ENCODE measurements at places on chromosomes 6 and 20.

- no peak for DNase-seq
Observed at GRCh38 chr20:57208198-57208597, 58.2 kb downstream of the BMP7 start.

DNA sequence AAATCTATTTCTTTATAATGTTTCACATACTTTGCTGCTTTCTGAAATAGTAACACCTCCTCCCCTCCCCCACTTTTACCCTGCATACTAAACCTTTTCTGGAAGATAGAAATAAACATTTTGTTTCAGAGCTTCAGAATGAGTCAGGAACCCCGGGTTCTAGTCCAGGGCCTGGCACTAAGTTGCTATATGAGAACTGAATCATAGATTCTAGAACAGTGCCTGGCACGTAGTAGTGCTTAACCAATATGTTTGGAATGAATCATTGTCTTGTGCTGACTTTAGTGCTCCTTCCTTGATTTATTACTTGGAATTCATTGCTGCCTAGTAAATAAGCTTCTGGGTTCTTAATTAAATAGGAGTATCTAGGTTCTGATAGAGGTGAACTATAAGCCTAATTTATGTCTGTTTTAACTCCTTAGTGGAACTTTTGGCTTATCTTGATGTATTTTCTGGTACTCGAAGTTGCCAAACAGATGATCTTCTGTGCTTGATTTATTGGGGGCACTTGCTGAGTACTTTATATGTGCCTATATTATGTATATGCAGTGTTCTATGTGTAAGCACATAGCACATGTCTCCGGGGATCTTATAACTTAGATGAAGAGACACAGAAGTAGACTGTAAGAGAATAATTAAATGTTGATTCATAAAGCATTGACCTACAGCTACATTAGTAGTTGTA is 18.6 kb downstream of the TAB2 start:
- DNase-seq = peak; percentile 55

DNA sequence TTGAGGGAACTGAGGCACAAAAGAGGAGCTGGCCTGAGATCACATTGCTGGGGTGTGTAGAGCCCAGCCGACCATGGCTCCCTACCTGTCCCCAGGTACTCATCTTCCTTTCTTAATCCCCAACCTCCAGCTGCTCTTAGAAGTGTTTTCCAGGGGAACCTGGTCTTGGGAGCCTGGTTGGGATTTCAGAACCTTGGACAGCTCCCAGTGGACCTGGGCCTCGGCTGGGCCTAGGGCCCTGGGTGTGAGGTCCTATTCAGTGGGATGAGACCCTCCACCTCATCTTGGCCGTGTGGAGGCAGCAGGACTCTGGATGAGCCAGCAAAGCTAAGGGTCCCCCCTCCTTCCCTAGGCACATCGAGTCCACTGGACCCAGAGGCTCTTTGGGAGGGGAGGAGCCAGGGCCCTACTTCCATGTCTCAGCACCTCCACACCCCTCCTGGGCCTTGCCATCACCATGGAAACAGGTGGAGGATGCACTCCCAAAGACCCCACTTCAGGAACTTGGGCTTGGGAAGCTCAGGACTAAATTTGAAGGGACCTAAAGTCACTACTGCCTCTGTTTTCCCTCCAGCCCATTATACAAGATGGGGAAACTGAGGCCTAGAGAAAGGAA is 38.5 kb downstream of the DLGAP4 start:
- peak; percentile 57 for DNase-seq

DNA sequence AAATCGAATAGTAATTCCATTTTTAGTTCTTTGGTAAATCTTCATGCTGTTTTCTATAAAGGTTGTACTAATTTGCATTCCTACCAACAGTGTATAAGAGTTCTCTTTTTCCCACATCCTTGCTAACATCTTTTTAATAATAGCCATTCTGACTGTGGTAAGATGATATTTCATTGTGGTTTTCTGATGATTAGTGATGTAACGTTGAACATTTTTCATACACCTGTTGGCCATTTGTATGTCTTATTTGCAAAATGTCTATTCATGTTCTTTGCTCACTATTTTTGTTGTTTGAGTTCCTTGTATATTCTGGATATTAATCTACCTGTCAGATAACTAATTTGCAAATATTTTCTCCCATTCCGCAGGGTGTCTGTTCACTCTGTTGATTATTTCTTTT is 64.5 kb downstream of the LIN28B start:
- no peak for DNase-seq

DNA sequence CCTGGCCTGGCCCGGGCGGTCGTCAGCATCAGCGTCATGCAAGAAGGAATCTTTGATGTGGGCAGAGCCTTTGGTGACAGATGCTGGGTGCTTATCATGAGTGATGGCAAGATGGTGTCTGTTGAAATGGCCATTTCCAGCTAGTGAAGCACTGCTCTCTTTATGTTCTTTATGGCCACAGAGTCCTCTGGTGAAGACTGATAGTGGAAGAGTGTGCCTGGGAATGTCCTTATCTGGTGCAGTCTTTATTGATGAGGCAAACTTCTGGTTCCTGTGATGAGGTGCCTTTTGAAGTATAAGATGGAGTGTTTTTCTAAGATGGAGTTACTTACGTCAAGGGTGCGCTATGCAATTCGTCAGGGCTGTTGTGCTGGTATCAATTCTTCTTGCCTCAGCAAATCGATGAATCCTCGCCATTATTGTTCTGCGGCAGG is 22.6 kb upstream of the CCR6 start:
- DNase-seq = no peak

GRCh38 chr20:11368499-11368898 is 549.2 kb upstream of the BTBD3 start:
- DNase-seq = no peak

GRCh38 chr6:44531442-44532015 is 144.0 kb downstream of the CDC5L start:
- DNase-seq = no peak

DNA sequence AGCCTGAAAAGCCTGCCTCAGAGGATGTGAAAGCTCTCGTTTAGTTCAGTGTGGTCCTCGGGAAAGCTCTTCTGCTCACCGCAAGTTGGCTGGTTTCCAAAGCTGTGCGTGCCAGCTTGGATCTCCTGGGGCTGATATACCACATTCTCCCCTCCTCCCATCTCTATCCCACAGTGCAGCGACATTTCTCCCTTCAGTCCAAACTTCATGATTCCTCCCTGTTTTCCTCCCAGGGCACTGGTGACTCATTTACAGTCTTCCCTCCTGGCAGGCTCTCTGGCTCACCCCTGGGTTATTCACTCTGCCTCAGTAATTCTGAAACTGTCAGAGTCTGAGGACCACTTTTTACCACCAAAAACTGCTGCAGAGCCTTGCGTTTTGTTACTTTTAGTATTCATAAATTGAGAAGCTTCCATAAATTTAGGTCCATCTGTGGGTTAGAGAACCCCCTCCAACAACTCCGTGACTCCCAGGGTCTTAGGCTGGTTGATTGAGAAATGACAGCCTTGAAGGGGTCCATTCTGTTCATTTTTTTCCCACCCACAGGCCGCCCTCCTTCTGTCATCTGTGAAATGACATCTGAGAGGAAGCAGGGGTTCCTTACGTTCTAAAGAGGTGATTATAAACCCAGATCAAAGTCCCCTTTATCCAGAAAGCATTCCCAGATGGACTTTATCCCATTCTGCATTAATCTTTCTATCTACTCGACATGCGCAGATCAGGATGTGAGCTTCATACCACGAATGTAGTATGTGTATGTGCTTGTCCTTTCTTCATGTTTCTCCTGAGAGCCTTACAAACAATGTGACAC is 6.1 kb downstream of the TRIM10 start:
- peak; percentile 97 for DNase-seq

DNA sequence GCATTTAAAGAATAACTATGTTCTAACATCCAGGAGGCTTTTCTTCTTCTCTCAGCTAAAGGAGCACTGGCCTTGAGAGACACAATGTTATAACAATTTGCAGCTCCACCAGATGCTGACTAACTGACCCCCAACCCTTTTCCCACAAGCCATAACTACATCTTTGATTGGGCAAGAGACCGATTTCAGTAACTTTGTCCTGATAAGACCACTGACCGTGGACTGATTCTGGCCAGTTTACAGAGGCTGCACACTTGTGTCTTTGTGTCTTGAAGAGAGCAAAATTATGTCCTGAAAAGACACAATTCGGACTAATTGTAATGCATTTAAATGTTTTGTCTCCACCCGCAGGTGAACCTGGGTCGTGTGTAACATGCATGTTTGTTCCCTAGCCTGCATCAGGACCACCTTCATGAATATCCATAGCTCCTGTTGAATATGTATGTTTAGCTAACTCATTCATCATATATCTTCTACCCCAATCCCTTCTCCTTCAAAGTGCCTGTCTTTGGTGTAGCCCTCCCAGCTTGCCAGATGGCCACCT is 22.3 kb downstream of the ABRACL start:
- no peak for DNase-seq

GRCh38 chr6:5506597-5506996 is 245.3 kb downstream of the FARS2 start:
- DNase-seq = no peak

DNA sequence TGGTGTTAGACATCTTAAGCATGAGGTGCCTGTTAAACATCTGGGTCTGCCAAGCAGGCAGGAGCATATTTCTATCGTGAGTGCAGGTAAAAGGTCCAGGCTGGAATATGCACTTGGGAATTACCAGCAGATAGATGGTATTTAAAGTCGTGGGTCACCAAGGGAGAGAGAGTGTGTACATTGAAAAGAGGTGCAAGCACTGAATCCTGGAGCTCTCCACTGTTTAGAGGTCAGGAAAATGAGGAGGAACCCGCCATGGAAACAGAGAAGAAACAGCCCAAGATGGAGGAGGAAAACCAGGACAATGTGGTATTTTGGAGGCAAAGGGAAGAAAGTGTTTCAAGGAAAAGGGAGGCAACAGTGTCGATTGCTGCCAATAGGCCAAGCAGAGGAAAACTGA is 46.4 kb downstream of the TNFRSF21 start:
- DNase-seq = no peak

DNA sequence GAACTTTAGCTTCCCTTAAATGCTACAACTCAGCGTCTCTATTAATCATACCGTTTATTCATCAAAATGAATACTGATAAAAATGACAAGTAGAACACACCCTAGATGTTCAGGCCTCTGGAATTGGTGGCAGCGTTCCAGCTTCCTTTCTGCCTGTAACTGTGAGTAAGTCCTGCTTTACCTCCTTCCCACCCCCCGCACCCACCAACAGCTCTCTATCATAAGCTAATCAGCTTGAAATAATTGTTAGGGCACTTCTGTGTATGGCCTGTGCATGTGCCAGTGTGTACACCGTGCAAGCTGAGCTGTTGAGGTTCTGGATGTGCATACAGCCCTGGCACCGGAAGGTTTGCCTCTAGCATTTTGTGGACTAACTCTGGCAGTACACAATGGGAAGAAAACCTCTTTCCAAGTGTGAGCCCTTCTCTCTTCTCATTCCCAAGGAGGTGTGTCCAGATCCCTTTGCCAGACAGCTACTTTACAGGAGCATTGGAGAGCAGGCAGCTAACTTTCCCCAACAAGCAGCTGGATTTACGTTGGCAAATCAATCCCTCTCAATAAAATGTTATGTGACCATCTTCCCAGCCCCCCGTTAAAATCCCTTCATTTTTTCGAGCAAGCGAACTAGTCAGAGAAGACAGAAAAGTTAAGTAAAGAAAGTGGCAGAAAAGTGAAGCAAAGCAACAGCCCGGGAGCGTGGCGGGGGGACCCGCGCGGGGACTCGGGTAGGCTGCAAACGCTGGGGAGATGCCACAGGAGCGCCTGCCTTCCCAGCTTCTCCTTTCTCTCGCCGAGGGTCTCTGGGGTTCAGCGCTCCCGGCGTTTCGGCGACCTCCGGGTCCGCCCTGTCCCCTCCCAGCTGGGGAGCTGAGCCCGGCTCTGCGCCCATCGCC is 803 bp upstream of the ADGRG6 start:
- peak; percentile 55 for DNase-seq

DNA sequence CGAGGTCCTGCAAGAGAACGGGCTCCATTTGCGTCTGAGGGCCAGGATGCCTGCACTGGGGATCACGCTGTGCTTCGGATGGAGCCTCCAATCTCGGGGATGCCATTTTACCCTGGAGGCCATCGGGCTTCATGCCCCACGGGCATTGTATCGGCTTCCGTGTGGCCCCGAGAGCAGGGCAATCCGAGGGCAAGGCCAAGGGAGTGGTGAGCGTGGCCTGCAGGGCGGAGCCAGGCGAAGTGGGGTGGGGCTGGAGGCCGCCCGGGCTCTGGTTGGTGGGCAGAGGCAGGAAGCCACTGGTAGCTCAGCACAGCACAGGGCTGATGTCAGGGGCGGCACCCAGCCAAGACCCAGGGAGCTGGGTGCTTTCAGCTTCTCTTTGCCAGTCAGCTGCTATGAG is 57.5 kb upstream of the BHLHE23 start:
- DNase-seq = no peak

- DNase-seq = no peak
Observed at GRCh38 chr6:169766232-169766631, 14.8 kb downstream of the ERMARD start.

GRCh38 chr20:2618815-2619214 is 33.6 kb upstream of the NOP56 start:
- no peak for DNase-seq

GRCh38 chr6:156683821-156684220 is 93.4 kb upstream of the ARID1B start:
- DNase-seq = no peak

GRCh38 chr20:53032046-53032445 is 59.9 kb downstream of the TSHZ2 start:
- DNase-seq = no peak

- peak; percentile 54 for DNase-seq
Observed at GRCh38 chr6:75113446-75113845, 92.4 kb downstream of the COL12A1 start.

DNA sequence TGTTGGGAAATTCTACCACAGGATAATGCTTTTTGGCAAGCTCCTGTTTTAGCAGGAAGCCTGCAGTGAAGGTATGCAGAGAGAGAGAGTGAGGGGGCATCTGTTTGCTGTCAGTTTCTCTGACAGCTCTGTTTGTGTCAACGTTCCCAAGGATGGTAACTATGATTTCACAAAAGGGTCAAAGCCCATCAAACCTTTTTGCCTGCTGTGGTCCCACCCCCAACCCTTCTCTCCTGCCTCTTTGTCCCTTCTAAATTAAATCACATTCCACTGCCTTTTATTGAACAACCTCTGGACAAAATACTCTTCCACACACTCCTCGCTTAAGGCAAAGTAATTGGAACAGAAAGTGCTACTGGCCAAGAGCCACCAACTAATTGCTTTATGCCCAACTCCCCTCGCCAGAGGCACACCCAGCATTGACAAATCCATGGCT is 128.3 kb downstream of the TSHZ2 start:
- peak; percentile 17 for DNase-seq

DNA sequence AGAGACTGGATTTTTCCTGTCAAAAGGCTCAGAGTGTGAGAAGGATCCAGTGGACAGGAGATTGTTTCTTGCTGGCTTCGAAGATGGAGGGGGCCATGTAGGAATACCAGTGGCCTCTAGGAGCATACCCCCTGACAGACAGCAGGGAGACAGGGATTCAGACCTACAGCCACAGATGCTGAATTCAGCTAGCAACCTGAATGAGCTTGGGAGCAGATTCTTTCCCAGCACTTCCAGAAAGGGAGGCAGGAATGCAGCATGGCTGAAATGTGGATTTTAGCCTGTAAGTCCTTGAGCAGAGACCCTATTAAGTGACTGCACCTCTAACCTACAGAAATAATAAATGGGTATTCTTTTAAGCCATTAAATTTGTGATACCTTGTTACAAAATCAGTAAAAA is 44.6 kb downstream of the STXBP5 start:
- DNase-seq = no peak

Measured in fibroblast of skin of scalp (primary cell).